ENCODE measurements at places on chromosomes 13 and 19.

GRCh38 chr19:48344892-48345291 lies 18.8 kb downstream of the TMEM143 start:
- DNase-seq = no peak

DNA sequence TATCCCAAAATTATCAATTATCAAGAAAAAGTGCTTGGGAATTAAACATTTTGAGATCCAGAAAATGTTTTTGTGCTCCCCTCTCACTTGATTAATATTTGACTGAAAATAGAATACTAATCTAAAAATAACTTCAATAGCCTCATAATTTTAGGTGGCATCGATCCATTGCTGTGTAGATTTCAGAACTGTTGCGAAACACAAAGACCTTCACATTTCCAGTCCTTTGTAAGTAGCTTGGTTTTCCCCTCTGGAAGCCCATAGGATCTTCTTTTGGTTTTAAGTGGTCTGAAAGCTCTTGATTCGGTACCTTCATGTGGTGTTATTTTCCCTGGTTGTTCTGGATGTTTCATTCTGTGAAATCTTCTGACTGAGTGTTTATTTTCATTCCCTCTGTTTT lies 176.5 kb downstream of the NUFIP1 start:
- peak; percentile 37 for DNase-seq

GRCh38 chr19:55175117-55175867 lies 4.8 kb downstream of the SYT5 start:
- DNase-seq = no peak

- DNase-seq = peak; percentile 14
Observed at GRCh38 chr13:22103046-22104027, 432.5 kb downstream of the FGF9 start.

DNA sequence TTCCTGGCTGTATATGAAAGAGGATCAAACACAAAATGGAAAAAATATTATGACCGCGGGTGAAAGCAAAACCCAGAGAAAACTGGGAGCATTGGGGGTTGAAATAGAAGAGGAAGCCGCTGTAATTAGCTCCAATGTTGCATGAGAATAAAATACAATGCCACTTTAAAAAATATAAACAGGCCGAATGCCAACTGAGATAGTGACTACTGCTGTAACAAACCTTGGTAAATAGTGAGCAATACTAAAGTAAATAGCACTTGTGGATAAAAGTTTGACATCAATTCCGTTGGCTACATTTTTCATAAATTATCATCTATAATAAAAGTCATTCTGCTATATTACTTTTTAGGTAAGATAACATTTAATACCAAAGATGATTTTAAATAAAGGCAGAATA lies 395.8 kb upstream of the MIR17HG start:
- DNase-seq = no peak

DNA sequence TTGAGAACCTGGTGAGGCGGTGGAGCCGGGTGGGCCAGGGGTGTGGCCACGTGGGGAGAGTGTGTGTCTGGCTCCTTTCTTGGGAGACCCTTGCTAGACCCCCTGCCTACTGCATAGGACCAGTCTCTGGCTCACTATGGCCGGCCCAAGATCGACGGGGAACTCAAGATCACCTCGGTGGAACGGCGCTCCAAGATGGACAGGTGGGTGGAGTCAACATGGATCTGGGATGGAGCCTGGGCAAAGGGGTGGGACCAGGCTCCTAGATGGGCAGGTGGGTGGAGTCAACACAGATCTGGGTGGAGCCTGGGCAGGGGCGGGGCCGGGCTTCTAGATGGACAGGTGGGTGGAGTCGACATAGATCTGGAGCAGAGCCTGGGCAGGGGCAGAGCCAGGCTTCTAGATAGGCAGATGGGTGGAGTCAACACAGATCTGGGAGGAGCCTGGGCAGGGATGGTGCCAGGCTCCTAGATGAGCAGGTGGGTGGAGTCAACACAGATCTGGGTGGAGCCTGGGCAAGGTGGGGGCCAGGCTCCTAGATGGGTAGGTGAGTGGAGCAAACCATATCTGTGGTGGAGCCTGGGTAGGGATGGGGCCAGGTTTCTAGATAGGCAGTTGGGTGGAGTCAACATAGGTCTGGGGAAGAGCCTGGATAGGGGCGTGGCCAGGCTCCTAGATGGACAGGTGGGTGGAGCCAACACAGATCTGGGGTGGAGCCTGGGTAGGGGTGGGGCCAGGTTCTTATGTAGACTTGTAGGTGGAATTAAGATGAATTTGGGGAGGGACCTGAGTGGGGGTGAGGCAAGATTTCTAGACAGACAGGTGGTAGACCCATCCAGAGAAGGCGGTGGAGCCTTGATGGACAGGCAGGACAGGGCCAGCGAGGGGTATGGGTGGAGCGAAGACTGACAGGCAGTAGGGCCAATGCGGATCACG lies 56.5 kb downstream of the VAV1 start:
- no peak for DNase-seq

GRCh38 chr13:28046981-28047380 lies 53.4 kb downstream of the FLT3 start:
- DNase-seq = peak; percentile 75

DNA sequence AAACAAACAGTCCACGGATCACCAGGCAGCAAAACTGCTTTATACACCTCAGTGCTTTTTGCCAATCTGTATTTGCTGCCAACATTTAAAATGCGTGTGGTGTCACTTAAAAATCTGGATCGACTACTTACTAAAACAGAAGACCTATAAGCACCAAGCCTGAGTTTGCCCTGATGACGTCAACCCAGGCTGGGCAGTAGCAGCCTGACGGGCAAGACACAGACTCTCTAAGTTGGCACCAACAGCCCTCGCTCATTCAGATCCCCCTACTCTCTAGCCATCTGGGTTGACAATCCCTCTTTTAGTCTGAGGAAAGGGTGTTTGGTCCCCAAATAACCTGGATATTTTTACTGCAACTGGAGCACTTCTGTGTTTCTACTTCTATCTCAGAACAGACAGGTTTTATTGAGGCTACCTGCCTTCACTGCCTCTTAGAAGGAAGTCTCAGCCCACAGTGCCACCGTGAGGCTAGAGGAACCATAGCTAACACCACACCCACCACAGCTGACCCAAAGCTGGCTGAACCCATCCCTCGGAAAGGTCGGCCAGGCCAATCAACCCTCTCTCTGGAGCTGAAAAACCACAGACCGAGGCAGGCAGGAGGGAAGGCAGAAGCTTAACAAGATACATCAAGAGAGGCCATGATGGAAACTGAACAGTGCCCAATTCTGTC lies 6.9 kb downstream of the SUGP2 start:
- DNase-seq = no peak

DNA sequence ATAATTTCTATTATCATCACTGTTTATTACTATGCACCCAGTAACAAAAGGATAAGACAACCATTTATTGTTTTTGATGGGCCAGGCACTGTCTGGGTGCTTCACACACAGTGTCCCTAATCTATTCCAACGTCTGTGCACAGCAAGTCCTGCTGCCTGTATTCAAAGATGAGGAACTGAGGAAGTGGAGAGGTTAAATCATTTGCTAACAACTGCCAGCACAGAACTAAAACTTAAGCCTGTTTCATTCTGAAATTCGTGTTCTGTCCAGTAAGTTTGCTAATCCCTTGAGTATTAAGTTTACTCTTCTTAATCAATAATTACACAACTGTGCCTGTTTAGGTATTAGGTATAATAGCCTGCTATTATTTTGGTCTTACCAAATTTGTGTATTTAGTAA lies 41.9 kb downstream of the TEX26 start:
- no peak for DNase-seq

- no peak for DNase-seq
Observed at GRCh38 chr13:106702505-106702904, 134.6 kb upstream of the ARGLU1 start.

GRCh38 chr13:37914781-37915391 lies 45.3 kb upstream of the TRPC4 start:
- DNase-seq = no peak

GRCh38 chr13:99971576-99972189 lies at the start of gene ZIC5:
ZIC5 (minus strand) TSS chr13:99971767; CDS start chr13:99971603, 164 bp downstream.
- DNase-seq = no peak

DNA sequence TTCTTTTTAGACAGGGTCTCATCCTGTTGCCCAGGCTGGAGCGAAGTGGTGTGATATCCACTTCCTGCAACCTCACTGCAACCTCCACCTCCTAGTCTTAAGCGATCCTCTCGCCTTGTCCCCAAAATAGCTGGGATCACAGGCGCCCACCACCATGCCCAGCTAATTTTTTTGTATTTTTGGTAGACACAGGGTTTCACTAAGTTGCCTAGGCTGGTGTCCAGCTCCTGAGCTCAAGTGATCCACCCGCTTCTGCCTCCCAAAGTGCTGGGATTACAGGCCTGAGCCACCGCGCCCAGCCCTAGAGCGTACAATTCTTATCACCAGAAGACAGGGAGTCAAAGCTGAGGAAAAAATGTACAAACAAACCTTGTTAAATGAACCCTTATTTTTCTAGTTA lies 4.5 kb upstream of the ELOF1 start:
- DNase-seq = no peak

DNA sequence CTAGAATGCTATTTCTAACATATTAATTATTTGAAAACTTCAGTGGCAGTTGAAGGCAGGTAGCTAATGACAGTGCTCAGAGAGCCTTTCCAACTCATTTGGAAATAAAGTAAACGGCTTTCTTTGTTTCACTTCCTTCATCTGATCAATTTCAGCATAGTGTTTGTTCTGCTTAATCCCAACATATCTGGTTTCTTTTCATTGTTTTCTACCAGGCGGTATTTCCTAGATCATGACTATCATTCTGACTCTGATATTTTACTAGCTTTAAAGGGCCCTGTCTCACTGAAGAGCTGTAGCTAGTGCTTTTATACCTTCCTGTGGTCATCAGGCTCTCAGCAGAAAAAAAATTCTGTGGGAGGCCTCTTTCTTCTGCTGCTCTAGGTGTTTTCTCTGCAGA lies 178.6 kb downstream of the RBM26 start:
- DNase-seq = no peak

DNA sequence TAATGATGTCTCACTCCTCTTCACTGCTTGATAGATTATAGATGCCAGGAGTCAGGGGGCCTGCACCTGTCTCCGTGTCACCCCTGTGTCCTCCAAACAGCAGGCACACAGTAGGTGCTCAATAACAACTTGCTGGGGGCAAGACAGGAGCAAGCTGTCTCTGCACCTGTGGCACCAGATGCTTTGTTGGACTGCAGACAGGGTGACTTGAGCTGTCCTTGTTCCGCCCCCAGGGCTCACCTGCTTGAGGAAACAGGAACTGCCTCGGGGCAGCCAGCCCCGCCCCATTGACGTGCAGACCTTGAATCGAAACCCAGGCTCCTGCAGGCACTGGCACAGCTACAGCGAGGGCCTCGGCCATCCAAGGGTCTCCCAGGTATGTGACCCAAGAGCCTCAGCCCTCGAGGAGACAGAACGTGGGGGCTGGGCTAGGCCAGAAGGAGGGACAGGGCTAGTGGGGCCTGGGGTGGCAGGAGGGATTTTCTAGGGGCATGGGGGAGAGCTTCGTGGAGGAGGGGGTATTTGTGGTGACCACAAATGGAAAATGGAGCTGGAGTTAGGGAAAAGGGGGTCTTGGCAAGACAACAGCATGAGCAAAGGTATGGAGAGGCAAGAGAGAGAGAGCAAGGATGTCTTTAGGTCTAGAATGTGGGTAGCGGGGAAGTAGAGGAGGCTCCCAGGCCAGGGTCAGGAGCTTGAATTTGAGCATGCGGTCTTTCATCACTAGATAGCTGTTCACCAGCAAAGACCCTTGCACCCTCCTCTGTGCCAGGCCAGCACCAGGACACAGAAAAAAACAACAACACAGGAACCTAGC lies at the start of gene HSH2D:
TSS of gene HSH2D (plus strand) at position 287 of the 817 bp plus-strand sequence. CDS start 5,066 bp downstream, outside the sequence.
- no peak for DNase-seq

- no peak for DNase-seq
Observed at GRCh38 chr13:45490068-45490467, 25.3 kb downstream of the COG3 start.

GRCh38 chr13:52348983-52349780 lies 56.8 kb downstream of the THSD1 start:
- peak; percentile 80 for DNase-seq

GRCh38 chr19:48510421-48511268 lies 990 bp downstream of the LMTK3 start:
- no peak for DNase-seq

GRCh38 chr13:90084684-90085290 lies 1262.7 kb upstream of the MIR17HG start:
- DNase-seq = peak; percentile 71

GRCh38 chr19:11540645-11541044 lies 2.0 kb downstream of the CNN1 start:
- DNase-seq = no peak

- DNase-seq = no peak
Observed at GRCh38 chr13:40697711-40698110, 31.3 kb upstream of the FOXO1 start.

DNA sequence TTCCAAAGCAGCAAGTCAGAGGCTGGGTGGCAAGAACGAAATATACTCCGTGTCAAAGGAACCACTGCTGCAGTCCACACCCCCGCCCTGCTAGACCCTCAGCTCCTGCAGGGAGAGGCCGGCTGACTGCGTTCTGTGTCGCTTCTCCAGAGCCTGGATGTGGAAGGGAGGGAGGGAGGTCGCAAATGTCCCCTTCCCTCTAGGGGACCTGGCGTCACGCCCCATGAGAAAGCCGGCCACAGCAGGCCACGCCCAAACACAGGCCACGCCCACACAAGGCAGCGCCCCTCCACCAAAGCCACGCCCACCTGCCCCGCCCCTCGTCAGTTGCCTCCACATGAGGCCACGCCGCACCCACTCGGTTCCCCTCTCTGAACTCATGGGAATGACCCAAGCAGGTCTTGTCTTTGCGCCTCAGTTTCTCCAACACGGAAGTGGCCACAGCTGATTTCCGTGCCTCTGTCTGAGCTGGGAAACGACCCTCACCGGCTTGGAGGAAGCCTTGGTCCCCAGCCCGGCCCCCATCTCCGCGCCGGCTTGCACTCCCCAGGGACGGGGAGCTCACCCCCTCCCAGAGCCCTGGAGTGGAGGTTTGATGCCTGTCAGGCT lies 38.4 kb upstream of the TCF3 start:
- DNase-seq = no peak

GRCh38 chr13:26323764-26324163 lies 69.8 kb downstream of the CDK8 start:
- DNase-seq = no peak

DNA sequence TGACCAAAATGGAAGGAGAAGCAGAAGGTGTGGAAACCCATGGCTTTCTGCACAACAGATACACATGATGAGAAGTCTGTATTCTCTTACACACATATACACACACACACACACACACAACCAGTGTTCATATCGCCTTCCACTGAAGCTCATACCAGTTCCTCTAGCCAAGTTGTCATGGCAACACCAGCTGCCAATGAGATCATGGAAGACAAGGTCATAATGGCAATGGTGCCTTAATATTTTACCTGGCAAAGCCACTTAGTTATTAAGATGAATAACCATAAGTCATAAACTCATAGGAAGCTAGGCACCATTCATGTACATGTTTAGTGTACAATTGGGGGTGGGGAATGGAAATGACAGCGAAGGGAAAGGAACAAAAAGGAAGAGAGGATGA lies 2.6 kb upstream of the DHRS12 start:
- DNase-seq = peak; percentile 34

DNA sequence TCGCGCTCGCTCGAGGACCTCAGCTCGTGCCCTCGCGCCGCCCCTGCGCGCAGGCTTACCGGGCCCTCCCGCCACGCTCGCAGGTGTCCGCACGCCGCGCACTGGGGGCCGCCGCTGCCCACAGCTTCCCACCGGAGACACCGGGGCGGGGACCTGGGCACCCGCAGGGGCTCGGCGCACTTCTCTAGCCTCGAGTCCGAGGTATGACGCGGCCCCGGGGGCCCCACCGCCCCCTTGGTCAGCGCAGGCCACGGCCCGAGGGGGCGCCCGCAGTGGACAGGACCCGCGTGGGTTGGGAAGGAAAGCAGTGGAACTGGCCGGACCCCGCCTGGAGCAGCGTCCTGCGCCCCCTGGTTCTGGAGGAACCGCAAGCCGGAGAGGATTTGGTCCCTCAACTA lies 2.1 kb upstream of the GRWD1 start:
- DNase-seq = no peak

All from AG10803 (cell line).